Neural progenitor cell (in vitro differentiated cells): ENCODE measurements at places on chromosomes 16 and 17.
A peak's percentile ranks its signal among the peaks of the same experiment; 100 is the strongest.

GRCh38 chr16:50675686-50676610 is 5.2 kb downstream of the SNX20 start:
- no peak for DNase-seq

DNA sequence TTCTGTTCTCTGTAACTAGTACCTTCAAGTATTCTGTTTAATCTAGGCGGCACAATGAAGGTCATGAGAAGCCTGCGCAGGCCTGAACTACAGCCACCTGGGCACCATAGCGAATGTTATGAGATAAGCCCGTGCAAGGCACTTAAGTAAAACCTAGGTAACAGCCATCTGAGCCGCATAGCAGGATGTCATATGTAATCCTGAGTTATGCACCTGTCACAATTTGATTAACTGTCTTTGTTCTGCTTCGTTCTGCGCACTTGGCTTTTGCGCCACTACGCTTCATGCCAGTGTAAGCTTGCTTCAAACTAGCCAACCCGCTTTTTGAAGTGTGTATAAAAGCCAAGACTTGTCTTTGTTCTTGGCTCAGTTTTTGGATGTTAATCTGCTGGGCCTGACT is 449.8 kb downstream of the KCNJ18 start:
- no peak for DNase-seq

- DNase-seq, result no peak
Observed at GRCh38 chr16:22732400-22732799, 81.6 kb upstream of the HS3ST2 start.

- DNase-seq, result no peak
Observed at GRCh38 chr17:41474863-41475262, 6.1 kb downstream of the KRT35 start.

DNA sequence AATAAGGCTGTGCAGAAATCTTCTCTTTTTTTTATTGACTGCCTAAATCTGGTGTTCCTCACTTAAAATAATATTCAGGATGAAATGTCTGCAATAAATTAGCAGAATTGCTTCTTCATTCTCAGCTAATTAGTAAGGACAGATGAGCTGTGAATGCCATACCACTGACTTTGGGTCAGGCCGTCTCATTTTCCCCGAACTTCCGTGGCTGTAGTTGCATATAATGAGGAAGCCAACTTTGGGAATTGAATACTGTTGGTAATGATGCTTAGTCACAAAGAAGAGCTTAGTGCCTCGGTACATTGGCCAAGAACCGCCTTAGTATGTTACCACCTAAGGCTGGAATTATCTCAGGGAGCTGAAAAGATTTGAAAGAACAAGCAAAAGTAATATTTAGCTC is 47.6 kb downstream of the NUP93 start:
- DNase-seq, result no peak

DNA sequence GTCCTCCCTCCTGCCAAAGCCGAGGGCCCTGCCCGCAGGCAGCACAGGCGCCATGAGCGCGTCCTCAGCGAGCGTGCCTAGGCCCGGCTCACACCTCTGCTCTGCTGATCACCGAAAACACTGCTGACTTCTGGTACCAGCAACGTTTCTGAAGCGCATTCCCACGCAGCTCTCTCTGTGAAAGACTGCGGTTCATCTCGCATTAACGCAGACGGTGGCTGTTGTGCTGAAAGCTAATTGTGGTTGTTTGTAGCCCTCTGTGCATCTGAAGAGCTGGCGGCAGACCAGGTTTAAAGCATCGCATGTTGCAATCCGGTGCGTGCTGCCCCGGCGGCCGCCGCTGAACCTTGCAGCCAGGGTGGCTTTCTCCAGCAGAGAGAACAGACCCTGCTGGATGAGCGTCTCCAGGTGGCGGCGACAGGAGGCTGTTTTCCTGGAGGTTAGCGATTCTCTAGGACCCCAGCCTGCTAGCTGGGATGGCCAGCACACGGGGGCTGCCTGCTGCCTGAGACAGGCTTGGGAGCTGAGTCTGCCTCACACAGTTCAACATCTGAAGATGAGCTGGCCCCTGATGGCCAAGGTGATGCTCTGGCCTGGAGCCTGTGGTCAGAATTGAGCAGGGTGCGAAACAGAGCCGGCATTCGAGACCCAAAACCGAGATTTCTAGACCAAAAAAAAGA is 49.8 kb upstream of the CHMP6 start:
- DNase-seq, result no peak

DNA sequence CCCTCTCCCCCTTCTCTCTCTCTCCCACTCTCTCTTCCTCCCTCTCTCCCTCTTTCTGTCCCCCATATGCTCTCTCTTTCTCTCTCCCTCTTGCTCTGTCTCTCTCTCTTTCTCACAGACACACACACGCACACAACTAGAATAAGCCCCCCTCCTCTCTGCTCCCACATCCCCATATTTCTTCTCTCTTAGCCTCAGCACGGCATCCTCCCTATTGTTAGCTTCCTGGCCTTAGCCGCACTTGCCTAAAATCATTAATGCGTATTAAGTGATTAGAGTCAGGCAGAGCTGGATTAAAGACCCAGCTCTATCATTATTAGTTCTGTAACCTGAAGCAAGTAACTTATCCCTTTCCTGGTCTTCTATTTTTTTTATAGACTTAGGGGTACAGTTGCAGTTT is 319.0 kb upstream of the C16orf82 start:
- peak; percentile 5 for DNase-seq

GRCh38 chr17:83171661-83172060 is 92.3 kb downstream of the METRNL start:
- DNase-seq, result peak; percentile 19

GRCh38 chr17:51056813-51057510 is 63.7 kb downstream of the SPAG9 start:
- peak; percentile 68 for DNase-seq

- DNase-seq, result no peak
Observed at GRCh38 chr16:88809068-88809675, 2.6 kb downstream of the APRT start.

- DNase-seq, result no peak
Observed at GRCh38 chr17:5370411-5370810, 49.1 kb downstream of the NUP88 start.

DNA sequence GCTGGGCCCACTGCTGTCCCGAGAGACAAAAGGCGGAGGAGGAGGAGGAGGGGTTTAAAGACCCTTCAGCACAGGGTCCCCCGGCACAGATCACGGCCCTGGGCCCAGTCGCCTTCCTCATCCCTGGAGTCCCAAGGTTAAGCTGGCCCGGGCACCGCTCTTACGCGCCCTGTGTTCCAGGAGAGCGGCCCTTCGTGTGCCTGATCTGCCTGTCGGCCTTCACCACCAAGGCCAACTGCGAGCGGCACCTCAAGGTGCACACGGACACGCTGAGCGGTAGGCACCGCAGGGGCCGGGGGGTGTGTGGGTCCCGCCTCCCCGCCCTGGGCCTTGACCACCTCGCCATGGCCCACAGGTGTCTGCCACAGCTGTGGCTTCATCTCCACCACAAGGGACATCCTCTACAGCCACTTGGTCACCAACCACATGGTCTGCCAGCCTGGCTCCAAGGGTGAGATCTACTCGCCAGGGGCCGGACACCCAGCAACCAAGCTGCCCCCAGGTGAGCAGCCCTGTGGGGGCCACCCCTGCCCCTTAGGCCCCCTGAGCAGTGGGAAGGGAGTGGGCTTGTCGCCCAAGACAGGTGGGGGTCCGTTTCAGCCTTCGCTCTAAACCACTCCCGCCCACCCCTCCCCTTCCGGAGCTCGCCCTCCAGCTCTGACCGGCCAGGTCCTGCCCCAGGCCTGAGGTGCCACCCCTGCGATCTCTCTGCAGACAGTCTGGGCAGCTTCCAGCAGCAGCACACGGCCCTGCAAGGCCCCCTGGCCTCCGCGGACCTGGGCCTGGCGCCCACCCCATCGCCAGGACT is 37.6 kb upstream of the ZC3H18 start:
- no peak for DNase-seq

- no peak for DNase-seq
Observed at GRCh38 chr17:45116434-45117016, 15.8 kb downstream of the PLCD3 start.

GRCh38 chr16:69620573-69620972 is 54.8 kb downstream of the NFAT5 start:
- no peak for DNase-seq

- no peak for DNase-seq
Observed at GRCh38 chr17:16345565-16345964, 7.7 kb downstream of the CENPV start.

GRCh38 chr17:49053171-49053829 is 56.1 kb downstream of the IGF2BP1 start:
- no peak for DNase-seq

DNA sequence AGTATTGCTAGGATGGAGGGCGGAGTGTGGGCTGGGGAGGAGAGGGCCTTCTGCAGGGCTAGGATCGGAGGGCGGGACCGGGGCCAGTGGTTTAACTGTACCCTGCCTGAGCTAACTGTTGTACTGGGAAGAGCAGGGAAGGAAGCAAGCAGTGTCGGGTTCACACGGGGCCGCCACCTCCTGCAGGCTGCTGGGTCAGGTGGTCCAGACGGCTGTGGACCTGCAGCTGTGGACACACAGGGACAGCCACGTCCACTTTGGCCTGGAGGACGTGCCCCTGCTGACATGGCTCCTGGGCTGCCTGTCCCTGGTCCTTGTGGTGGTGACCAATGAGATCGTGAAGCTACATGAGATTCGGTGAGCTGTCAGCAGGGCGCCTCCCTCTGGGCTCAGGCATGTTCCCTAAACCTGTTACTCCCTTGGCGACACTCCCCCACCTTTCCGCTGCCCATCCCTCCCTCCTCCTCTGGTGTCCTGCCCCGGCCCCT is 16.6 kb downstream of the CASKIN2 start:
- DNase-seq, result no peak

- no peak for DNase-seq
Observed at GRCh38 chr17:56793531-56793930, 40.2 kb downstream of the C17orf67 start.

DNA sequence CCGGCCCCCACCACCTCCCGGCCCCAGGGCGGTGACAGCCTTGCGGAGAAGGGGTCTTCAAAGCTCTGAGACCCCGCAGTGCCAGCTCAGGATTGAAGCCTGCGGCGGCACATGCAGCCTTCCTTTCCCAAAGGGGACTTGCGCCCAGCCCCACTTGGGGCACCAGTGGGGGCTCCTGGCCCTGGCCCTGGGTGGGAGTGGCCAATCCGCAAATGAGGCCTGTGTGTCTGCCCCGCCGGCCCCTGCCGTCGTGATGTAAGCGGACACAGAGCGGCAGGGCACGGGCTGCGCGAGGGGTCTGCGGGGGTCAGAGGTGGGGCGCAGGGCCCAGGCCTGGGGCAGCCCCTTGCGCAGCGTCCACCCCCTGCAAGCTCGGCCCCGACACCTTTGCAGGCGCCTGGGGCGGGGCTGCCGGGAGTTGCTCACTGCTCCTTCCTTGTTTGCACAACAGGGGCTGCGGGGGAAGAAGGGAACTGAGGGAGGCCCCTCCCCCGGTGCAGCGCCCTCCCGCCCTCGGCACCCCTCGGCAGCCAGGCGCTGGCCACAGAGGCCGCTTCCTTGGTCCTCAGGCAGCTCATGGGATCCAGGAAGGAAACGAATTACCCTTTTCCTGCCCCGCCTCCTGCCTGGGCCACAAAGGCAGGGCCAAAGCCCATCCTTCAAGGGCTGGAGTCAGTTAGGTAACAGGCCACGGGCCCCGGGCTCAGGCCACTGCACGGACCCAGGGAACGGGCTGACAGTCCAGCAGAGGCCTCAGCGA is 2.9 kb downstream of the SLC16A3 start:
- peak; percentile 76 for DNase-seq

GRCh38 chr16:78416400-78416799 is 316.9 kb downstream of the WWOX start:
- DNase-seq, result no peak

DNA sequence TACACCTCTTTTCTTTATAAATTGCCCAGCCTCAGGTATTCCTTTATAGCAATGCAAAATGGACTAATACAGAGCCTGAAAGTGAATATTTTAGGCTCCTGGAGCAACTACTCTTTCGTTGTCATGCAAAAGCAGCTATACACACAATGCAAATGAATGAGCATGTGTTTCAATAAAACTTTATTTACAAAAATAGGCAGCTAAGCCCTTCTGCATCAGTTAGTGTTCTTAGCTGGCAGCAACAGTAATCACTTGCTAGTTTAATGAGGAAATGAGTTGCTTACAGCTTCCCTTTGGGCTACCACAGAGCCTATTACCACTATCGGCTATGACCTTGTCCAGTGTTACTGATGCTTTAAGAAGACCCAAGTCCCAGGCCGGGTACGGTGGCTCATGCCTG is 402.9 kb downstream of the XYLT1 start:
- DNase-seq, result no peak

DNA sequence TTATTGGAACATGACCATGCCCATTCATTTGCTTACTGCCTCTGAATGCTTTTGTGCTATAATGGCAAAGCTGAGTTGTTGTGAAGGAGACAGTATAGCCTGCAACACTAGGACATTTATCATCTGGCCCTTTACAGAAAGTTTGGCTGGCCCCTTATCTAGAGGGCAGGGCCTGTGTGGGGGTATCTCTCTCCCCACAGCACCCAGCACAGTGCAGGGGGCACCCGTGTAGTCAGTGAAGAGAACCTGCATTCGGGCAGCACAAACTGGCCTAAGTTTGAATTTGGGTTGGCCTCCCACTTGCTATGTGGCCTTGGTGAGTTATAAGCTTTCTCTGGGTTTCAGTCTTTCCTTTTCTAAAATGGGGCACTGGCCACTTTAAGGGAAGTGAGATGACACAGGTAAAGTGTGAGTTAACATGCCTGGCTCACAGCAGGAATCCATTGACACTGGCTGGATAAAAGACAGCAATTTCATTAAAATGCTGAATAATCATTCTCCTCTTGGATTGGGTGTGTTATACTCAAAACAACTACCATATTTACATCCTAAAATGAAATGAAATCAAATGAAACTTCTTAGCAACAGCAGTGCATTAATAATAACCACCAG is 12.1 kb downstream of the UBE2O start:
- DNase-seq, result no peak

DNA sequence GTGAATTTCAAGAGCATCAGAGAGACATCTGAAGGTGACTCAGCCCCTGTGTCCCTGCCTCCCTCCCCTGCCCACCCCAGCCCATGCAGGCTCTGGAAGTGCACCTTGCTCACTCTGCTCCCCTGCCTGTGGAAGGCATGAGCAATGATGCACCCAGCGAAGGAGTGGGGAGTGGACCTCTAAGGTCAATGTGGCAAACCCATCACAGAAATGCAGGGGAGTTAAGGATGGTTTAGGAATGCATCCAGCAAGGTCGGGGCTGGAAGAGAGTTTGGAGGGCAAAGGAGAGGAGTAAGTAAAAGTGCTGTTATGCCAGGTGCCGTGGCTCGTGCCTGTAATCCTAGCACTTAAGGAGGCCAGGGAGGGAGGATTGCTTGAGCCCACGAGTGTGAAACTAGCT is 61.9 kb downstream of the CYB5B start:
- no peak for DNase-seq

- no peak for DNase-seq
Observed at GRCh38 chr17:38851434-38851833, 2.1 kb downstream of the RPL23 start.

DNA sequence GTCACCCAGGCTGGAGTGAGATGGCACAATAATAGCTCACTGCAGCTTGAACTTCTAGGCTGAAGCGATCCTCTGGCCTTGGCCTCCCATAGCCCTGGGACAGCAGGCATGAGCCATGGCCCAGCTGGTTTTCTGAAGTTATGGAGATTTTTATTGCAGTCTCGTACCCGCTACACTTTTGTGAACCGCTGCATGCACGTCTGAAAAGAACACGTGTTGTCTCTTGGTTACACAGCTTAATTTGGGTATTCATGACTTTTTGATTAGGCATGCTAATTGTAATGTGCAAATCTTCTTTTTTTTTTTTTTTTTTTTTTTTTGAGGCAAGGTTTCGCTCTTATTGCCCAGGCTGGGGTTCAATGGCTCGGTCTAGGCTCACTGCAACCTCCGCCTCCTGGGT is 13.4 kb downstream of the SLC25A10 start:
- no peak for DNase-seq
